CD4-positive, alpha-beta T cell treated with Interleukin-15 for 1 hour (primary cell): ENCODE measurements at places on chromosomes 12 and 14.
A peak's percentile ranks its signal among the peaks of the same experiment; 100 is the strongest.

GRCh38 chr12:5723071-5723470 is 222.0 kb downstream of the ANO2 start:
- DNase-seq, result no peak

DNA sequence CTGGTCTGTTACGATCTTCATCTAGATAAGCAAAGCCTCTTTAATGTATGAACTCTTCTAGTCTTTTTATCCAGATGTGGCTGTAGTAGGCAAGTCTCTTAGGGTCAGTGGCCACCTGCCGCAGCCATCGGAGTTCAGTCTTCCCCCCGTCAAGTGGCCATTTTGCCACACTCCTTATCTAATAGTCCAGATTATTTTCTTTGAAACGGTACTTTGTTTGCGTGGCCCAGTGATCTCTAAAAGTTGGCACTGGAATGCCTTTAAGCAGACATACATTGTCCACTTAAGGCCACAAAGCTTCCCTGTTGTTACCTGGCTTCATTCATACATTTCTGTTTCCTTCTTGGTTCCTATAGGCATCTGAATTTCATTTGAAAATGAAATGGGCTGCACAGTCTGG is 36.0 kb upstream of the BMAL2 start:
- no peak for DNase-seq

- no peak for DNase-seq
Measured at GRCh38 chr14:93017301-93017797, 94.4 kb downstream of the CHGA start.

- DNase-seq, result no peak
Measured at GRCh38 chr14:53814392-53814791, 142.2 kb downstream of the BMP4 start.

DNA sequence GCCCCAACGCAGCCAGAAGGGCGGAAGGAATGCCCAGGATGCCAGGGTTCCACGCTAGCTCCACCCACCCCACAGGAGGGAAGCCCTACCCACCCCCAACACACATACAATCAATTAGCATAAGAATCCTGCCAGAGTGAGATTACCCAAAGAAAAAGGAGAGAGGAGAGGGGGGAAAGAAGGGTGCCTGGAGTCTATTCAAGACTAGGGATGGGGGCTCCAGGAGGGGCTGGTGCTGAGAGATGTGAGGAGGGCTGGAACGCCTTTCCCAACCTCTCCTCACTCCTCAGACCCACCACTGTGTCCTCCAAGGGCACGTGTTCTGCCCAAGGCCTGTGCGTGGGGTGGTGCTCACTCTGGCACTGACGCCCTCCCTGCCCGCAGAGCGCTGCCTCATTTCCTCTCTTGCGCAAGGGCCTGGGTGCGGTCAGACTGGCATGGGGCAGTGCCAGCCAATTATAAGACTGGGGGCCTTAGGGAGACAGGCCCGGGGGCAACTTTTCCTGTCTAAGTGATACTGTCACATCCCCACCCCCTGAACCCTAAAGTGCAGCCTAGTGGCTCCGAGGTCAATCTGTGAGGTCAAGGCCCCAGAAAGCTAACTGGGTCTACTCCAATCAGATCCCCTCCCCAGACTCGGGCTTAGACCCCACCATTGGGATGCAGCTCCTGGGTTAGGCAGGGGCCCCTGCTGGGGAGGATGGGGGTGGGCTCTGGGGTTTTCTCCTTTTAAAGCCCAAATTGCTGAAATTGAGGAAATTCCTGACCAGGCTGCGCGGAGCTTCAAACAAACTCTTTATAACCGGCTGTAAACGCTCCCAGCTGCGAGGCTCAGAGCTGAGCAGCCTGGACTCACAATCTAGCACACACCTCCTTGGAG is 10.2 kb upstream of the ITGB7 start:
- DNase-seq, result peak; percentile 80

DNA sequence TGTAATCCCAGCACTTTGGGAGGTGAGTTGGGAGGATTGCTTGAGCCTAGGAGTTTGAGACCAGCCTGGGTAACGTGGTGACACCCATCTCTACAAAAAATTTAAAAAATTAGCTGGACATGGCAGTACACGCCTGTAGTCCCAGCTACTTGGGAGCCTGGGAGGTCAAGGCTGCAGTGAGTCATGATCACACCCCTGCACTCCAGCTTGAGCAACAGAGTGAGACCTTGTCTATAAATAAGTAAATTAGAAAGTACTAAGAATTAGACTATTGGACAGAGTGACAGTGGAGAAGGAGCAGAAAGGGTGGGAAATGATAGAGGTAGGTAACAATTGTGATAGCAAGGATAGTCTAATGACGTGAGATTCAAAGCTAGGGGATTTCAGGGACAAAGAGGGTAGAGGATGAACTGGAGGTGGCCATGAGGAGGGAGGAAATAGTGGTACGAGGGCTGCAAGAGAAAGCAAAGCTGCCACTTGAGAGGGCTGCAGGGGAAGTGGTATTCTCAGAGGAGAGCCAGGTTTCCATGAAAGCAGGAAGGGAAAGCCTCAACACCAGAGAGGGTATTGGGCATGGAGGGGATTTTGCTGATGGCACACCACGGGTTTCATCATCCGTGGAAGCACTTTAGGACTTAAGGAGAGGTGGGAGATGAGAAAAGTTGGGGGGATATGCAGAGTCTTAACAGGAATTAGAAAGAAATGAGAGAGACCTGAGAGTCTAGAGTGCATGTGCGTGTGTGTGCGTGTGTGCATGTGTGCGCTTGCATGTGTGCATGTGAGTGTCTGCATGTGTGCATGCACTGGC is 85.6 kb downstream of the SYNE2 start:
- DNase-seq, result peak; percentile 24

DNA sequence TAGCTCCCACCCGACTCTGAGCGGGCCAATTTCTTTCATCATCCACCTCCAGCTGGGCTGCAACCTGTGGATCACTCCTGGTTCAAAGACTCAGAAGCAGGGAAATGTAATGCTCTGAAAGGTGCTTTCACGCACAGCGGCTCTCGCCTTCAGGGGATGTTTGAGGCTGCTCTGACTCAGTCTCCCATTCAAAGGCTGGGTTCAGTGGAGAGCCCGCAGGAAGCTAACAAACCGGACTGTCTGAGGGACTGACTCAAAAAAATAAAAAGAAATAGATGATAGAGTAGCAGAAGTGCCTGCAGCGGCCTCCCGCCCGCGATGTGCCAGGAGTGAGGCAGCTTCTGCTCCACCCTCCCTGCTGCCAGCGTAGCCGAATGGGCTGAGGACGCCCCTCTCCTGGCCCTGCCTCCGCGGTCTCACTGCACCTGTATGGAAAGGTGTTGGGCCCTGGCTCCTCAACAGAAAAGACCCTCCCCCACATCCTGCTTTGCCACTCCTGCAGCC is 98.0 kb downstream of the GCH1 start:
- no peak for DNase-seq

- DNase-seq, result no peak
Measured at GRCh38 chr12:57735952-57736740, 2.4 kb downstream of the AGAP2 start.

DNA sequence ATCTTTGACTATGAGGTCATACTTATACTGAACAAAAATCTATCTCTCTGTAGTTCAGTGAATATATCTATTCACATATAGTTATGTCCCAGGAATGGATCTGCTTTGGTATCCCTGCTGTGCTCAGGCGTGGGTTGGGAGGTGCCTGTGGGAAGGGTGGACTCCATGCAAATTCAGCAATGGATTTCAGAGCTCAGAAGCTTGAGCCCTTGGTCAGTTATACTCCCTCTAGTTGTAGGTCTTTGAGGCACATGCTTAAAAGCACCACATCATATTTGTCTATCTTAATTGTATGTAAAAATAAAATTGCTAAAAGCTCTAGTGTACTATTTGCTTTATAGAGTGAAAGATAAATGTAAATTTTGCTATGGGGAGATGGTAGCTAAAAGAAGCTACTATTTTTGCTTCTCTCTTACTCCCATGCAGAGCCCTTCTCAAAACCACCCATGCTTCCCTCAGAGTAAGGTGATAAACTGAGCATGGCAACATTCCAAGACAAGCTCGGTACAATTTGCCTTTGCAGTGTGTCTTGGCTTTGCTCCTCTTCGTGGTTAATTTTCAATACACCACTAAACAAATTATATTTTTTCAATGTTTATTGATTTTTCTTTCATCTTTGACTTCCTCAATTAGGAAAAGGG is 54.9 kb downstream of the SLC16A7 start:
- DNase-seq, result no peak

DNA sequence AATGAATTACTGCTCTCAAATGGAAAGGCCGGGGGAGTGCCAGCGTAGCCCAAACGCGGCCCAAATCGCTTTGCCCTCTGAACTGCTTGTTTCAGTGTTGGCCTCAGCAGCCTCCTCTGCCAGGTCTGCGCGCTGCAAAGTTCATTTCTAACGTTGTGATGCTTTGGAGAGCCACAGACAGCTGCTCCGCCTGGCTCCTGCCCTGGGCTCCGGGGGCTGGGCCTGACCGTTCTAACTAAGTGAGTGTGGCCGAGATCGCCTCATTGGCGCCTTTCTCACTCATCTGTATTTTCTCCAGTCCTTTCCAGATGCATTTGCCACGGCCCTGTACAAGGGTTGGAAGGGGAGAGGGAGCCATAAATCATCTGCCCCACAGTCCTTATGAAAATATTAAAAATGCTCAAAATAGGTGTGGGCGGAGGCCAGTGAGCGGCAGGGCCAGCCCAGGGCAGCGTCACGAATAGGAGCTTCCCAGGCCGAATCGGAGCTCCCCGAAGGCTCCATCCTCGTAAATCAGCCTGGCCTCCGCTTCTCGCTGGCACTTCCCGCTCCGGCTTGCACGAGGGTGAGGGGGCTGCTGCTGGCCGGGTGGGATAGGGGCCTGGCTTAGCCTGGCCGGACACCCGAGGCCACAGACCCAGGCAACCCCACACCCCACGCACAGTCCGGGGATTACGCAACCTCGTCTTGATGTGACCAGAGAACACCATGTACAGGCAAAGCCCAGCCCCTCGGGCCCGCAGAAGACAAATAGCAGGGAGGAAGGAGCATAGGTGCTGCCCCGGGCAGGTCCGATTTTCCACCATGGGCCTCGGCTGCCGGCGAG is 196.6 kb upstream of the DIO3 start:
- no peak for DNase-seq

- DNase-seq, result no peak
Measured at GRCh38 chr14:45664668-45665356, 411.8 kb upstream of the MIS18BP1 start.

GRCh38 chr14:57038689-57039088 is 228.4 kb upstream of the OTX2 start:
- no peak for DNase-seq
